ENCODE measurements at places on chromosomes 12 and 14.

- no peak for DNase-seq
Measured at GRCh38 chr12:50442178-50442908, 41.7 kb downstream of the LARP4 start.

- no peak for DNase-seq
Measured at GRCh38 chr12:53985994-53986685, 1.2 kb downstream of the HOXC10 start.

DNA sequence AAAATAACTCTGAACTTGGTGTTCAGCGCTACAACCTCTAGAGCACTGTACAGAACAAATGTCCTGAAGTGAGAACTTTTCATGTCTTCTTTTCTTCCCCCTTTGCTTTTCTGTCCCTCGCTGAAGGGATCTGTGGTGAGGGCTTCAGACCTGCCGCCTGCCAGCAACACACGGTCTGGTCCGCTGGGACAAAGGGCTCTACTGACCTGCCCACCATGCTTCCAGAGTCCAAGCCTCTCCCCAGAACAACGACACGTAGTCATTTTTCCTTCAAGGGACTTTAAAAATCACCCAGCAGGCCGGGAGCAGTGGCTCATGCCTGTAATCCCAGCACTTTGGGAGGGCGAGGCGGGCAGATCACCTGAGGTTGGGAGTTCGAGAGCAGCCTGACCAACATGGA lies 140.4 kb downstream of the EFCAB11 start:
- no peak for DNase-seq

- no peak for DNase-seq
Measured at GRCh38 chr12:132566516-132567131, 43.8 kb downstream of the LRCOL1 start.

DNA sequence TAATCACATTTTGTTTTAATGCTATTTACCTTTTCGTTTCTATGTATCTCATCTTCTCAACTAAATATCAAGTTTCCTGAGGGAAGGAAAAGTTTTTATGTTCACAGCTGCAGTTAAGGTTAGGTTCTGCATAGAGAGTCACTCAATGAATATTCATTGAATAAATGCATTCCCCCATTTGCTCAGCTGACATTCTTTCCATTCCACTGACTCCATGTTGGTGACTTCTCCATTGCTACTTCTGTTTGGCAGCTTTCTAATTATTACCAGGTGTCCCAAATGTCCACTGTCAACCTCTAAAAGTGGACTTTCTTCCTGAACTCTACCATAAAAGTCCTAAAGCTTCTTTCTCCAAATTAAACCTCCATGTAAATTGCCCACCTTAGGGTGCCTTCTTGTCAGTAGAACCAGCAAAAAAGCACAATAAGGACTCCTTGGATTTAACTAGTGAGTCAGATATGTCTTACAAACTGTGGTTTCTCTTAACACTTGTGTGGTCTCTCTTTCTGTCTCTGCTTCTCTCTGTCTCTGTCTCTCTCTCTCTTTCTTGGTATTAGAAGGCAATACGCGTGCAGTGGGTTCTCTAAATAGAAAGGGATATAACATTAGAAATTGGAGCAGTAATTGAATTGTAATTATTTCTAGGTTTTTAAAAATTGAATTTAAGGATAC lies 85.9 kb downstream of the TMEM117 start:
- no peak for DNase-seq

- no peak for DNase-seq
Measured at GRCh38 chr14:53999061-53999488, 42.5 kb upstream of the BMP4 start.

- no peak for DNase-seq
Measured at GRCh38 chr12:118050972-118051910, 9.7 kb downstream of the WSB2 start.

DNA sequence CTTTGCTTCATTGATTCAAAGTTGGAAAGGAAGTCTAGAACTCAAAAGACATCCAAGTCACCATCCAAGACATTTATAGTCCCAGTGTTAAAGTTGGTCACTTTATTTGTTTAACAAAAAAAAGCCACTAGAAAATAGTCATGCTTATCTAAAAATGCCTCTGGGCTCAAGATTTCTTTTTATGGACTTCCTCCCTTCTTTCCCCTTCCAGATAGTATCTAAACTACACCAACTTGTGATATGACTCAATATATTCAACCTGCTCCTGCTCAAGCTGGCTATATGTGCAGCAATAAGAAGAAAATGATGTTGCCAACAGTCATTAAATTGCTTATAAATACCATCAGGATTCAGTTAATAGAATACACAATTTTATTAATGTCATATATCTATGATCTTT lies 1177.1 kb downstream of the FLRT2 start:
- DNase-seq = no peak

DNA sequence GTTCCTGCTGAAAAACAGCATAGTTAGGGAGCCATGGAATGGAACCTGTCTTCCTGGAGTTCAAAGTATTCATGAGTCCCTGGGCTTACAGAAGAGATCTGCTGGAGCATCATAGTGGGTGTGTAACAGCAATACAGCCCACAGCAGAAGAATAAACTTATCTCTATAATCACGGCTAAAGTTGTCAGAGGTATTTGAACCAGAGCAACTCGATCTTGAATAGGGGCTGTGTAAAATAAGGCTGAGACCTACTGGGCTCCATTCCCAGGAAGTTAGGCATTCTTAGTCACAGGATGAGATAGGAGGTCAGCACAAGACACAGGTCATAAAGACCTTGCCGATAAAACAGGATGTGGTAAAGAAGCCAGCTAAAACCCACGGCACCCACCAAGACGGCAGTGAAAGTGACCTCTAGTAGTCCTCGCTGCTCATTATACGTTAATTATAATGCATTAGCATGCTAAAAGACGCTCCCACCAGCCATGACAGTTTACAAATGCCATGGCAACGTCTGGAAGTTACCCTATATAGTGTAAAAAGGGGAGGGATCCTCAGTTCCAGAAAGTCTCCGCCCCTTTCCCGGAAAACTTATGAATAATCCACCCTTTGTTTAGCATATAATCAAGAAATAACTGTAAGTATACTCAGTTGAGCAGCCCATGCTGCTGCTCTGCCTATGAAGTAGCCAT lies 223.4 kb downstream of the PCNX1 start:
- no peak for DNase-seq

GRCh38 chr12:115261691-115262398 lies 577.9 kb upstream of the TBX3 start:
- no peak for DNase-seq

DNA sequence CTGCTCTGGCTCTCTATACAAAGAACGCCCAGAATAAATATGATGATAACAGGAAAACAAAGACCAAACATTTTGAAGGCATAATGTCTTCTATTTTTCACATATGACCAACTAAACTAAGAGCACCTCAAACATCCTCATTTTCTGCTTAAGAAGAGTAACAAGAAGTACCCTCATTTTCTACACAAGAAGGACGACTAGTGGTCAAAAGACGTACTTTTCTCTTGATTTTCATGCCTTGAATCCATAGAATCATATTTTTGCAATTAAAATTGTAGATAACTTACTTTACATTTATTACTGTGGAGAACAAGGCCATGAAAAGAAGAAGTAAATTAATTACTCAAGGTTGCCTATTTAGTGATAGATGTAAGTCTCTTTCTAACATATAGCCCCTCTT lies 358.6 kb downstream of the DUSP6 start:
- peak; percentile 50 for DNase-seq

DNA sequence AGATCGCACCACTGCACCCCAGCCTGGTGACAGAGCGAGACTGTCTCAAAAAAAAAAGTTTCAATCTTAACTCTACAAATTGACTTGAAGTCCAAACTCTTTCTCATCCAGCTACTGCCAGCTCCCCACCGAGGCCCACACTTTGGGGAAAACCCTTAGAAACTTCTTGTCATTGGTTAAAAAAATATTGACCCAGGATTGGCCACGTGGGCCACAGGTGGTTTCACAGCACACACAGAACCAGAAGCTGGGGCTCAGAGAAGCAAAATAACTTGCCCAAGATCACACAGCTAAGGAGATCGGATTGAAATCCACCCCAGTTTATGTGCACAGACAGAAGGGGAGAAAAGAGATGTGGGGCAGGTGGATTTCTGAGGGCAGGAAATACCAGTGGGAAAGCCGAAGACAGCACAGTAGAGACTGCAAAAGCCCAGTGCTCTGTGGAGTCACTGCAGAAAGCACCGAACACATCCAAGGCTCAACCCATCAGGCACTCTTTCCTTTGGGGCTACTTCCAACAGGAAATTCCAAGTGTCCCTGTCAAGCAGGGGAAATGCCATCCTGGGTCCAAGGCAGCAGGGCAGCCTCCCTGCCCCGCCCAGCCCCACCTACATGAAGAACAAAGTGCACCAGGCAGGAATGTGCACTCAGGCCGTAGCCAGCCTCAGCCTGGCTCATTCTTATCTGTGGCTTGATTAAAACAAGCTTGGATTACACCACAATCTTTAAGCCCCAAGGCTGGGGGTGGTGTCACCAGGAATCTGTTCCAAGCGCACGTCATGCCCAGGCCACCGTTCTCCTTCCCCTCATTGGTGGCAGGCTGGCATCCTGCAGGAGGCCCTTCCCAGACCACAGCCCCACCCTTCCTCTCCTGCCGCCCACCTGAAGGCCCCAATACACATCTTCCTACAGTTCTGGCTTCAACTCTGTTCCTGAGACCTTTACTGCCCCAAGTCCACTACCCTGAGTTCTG lies 72.5 kb downstream of the ITPK1 start:
- DNase-seq = no peak

GRCh38 chr14:32405856-32406255 lies 76.8 kb downstream of the AKAP6 start:
- DNase-seq = no peak

DNA sequence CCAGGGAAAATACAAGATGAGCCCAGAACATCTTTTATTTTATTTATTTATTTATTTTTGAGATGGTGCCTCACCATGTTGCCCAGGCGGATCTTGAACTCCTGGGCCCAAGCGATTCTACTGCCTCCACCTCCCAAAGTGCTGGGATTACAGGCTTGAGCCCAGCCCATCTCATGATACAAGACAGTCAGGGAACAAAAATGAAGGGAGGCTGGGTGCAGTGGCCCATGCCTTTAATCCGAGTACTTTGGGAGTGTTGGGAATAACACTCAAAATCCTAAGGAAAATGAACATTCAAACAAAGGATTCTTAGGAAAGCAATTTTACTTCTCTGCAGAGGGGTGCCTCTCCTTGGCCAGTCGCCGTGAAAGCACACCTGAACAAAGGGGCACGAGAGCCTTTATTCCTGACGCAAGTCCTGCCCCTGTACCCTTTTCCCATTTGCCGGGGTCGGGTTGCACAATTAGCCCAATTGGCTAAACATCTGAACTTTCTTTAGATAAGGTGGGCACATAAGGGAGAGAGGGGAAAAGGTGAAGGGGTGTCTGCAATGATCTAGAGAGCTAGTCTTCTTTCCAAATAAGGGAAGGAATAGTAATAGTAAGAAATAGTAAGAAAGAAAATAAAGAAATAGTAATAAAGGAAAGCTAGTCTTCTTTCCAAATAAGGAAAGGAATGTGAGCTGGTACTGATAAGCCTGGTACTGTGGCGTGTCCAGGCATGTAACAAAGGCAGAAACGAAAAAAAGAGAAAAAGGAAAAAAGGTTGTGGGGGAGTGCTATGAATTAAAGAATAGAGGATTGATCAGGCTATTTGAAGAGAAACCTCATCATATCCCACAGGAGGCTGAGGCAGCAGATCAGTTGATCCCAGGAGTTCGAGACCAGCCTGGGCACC lies 13.4 kb downstream of the NCAPD2 start:
- DNase-seq = no peak
